ENCODE measurements at places on chromosomes 1 and 21.

DNA sequence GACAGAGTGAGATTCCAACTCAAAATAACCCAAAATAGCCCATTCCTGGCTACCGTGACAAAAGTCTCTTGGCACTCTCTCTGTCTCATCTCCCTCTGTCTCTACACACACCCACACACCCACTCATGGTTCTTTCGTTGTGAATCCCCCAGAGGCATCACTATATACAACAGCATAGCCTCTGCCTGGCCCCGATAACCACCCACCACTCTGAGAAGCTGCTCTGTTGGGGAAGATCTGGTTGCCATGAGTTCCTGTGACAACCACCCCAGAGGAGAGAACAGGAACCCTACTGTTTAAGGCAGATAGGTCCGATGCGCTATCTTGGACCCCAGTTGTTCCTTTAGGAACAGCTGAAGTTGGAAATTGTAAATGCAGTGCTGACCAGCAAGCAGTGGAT, 70.4 kb upstream of the LYST start:
- DNase-seq = no peak

DNA sequence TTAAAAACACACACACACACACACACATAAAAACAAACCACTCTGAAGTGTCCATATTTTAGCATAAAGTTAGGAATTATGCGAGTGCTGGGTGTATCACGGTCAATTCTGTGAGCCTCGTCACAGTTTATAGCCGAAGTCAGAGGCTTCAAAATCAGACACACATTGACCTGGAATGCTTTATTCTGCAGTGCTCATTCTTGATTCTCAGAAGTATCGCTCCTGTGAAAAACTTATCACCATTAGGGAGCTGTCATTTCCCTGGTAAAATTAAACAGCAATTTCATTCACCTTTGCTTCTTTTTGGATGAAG, 8.7 kb upstream of the IRF2BP2 start:
- DNase-seq = no peak

- no peak for DNase-seq
Observed at GRCh38 chr1:119636491-119637089, 11.5 kb downstream of the ZNF697 start.

DNA sequence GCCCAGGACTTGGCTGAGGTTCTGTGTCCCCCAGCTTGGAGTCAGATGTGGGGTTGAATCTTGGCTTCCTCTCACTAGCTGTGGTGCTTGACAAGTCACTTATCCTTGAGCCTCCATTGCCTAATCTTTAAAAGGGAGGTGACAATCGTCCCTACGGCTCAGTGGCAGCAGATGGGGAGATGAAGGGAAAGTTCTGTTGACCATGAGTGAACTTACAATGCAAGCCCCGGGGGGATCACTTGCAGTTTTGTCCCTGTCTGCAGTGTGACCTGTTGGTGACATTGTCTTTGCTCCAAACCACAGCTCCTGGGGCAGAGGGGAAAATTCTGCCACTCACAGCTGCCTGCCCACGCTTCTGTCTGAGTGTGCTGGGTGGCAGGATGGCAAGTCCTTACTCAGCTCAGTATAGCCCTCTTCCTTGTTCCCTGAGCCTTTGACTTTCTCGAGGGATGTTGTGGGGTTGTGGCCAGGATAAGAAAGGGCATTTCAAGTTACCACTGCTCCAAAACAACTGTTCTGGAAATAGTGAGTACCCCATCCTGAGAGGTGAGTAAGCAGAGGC, 1.7 kb downstream of the PCSK9 start:
- no peak for DNase-seq

GRCh38 chr1:87632232-87632631, 303.6 kb downstream of the LMO4 start:
- no peak for DNase-seq

DNA sequence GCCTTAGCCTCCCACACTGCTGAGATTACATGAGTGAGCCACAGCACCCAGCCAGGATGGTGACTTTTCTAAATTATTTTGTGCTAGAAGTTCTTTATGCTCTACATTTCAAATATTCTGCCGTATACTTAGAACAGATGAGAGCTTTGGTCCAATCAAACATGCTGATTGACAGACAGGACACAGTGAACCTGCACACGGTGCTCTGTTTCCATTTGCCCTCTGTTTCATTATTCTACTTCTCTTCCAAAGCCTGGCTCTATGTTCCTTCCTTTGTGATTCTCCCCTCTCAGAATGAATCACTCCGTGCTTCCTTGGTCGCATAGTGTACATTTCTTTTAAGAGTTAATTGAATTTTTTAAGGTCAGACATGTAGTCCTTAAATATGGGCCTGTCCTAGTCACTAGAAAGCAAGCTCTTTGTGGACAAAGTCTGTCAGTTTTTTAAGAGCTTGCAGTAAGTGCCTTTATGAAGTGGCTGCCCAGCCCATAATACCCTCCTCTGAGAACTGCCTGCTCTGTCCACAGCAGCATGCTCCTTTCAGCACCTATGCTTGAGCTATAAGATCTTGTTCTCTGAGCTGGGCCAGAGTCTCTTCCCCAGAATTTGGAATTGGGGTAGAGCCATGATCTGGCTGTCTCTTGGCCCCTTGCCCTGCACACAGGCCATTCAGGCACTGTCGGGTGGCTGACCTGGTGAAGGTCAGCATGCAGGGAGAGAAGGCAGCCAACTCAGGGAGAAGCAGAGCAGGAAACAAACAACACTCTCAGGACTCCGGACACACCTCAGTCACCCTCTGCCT, 66.8 kb upstream of the SLC44A3 start:
- no peak for DNase-seq
